ENCODE measurements at places on chromosomes 3 and 15.

GRCh38 chr3:58434990-58435389 lies 1.4 kb upstream of the PDHB start:
- no peaks in the 10 kb centered on the region for H3K27me3 ChIP-seq
- peak overlapping the region; percentile 54 for H3K27ac ChIP-seq
- H3K4me1 ChIP-seq: no peaks in the 10 kb centered on the region
- H3K4me3 ChIP-seq: no peak overlapping the region
- peaks cover 16% of the 10 kb centered on the region for H3K36me3 ChIP-seq

DNA sequence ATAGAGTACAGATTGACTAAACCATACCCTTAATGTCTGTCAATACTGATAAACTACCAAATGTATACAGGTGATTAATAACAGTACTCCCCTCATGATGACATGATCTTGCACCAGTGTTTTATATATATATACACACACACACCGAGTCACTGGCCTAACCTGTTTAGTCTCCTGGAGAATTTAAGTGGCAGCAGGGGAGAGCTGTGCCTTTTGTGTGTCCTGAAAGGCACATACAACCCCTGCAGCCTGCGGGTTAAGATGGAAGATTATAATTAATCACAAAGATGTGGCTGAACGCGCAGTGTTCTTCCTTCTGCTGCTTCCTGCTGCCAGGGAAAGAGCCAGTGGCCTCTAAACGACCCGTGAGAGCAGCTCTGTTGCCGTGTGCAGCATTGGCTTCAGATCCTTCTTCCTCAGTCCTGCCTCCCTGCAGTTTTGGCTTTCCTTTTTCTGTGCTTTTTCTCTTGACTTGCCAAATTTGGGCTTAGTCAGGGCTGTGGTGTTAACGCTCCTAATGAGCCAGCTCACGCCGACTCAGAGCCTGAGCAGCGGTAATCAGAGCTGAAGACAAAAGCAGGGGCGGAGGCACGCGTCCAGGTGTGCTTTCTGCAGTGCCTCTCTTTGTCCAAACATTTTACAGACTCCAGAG lies 42.5 kb upstream of the UBE3A start:
- no peak for DNase-seq
- no peaks in the 10 kb centered on the region for H3K27me3 ChIP-seq
- no peaks in the 10 kb centered on the region for H3K36me3 ChIP-seq
- peak overlapping the region; percentile 54 for H3K27ac ChIP-seq
- peak overlapping the region; percentile 6 for H3K4me3 ChIP-seq

GRCh38 chr3:15636028-15636709 lies 34.6 kb downstream of the BTD start:
- no peak for DNase-seq
- no peak overlapping the region for H3K4me3 ChIP-seq
- H3K36me3 ChIP-seq: no peaks in the 10 kb centered on the region
- H3K27me3 ChIP-seq: no peaks in the 10 kb centered on the region
- H3K27ac ChIP-seq: no peak overlapping the region

- no peak for DNase-seq
- no peak overlapping the region for H3K4me3 ChIP-seq
- H3K27me3 ChIP-seq: no peaks in the 10 kb centered on the region
- H3K27ac ChIP-seq: no peak overlapping the region
- no peaks in the 10 kb centered on the region for H3K36me3 ChIP-seq
Measured at GRCh38 chr15:69820819-69821218, 276.9 kb downstream of the TLE3 start.

GRCh38 chr3:101781166-101781565 lies 2.2 kb downstream of the NXPE3 start:
- no peak overlapping the region for H3K27ac ChIP-seq
- peak overlapping the region; percentile 89 for H3K4me3 ChIP-seq
- H3K36me3 ChIP-seq: peaks cover 38% of the 10 kb centered on the region
